GM23248 (cell line): ENCODE measurements at places on chromosomes 5 and 9.
A peak's percentile ranks its signal among the peaks of the same experiment; 100 is the strongest.

- peak; percentile 88 for DNase-seq
These were observed 27.9 kb upstream of the RECK start for GRCh38 chr9:36008774-36009300.

- no peak for DNase-seq
These were observed 84.0 kb downstream of the MARCHF11 start for GRCh38 chr5:16095612-16096011.

DNA sequence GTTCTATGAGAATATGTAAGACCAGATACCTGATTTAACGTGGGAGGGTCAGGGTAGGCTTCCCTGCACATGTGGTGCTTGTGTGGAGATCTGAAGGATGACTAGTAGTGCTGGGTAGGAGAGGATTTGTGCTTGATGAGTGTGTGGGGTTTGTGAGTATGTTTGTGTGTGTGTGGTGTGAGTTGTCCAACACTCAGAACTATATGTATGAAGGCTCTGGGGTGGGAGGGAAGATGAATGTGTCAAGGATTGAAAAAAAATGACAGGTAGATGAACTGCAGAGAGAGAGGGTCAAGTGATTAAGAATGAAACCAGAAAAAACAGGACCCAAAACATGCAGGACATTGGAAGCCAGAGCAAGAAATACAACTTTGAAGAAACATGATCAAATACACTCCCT is 154.6 kb upstream of the NR3C1 start:
- DNase-seq, result no peak

DNA sequence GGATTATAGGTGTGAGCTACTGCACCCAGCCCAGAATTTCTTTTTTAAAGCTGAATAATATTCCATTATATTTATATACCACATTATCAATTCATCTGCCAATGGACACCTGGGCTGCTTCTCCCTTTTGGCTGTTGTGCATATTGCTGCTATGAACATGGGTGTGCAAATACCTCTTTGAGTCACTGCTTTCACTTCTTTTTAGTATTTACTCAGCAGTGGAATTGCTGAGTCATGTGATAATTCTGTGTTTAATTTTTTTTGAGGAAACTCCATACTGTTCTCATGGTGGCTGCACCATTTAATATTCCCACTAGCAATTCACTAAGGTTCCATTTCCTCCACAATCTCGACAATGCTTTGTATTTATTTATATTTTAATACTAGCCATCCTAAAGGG is 36.1 kb upstream of the KIF4B start:
- peak; percentile 39 for DNase-seq

DNA sequence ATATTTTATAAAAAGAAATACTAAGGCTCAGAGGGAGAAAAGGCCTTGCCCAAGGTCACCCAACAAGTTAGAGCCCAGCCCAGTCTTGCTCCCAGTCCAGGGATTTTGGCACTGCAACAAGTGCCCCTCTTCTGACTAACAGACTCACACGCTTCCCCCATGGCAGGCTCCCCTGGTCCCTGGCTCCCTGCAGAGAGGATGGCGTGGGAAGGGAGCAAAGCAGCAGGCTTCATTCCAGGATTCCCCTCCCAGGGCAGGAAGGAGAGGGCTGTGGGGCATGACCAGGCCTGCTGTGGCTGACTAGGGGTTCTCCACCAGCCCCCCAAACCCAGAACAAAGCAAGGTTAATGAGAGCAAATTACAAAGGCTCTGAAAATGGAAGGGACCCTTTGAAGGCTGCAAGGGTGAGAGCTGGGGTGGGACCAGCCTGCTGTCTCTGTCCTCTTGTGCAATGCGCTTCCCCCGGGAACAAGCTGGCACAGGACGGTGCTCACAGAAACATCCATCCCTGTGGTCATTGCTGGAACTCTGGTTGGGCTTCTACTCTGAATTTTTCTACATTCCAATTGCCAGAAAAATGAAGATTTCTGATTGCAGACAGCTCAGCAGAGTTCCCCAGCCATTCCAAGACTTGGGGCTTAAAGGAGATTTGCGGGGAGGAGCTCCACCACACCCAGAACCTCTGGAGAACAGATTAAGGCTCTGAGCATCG is 37.1 kb upstream of the FAT2 start:
- peak; percentile 72 for DNase-seq
